ENCODE measurements at places on chromosomes 5 and 9. TPM values are rescaled to one million over a fixed set of nuclear protein-coding genes. Genes with fewer than 3 reads are reported as not detected.

DNA sequence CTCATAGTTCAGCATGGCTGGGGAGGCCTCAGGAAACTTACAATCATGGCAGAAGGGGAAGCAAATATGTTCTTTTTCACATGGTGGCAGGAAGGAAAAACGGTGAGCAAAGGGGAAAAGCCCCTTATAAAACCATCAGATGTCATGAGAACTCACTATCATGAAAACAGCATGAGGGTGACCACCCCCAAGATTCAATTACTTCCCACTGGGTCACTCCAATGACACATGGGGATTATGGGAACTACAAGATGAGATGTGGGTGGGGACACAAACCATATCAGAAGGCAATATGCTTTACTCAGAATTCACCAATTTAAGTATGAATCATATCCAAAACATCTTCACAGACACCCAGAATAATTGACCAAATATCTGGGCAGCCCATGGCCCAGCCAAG, 19.7 kb downstream of the MAT2B start:
- no peak for DNase-seq
- no peaks in the 10 kb centered on the region for H3K27me3 ChIP-seq
- H3K36me3 ChIP-seq: peaks cover 24% of the 10 kb centered on the region
- no peak overlapping the region for H3K27ac ChIP-seq

- DNase-seq: no peak
- no peaks in the 10 kb centered on the region for H3K27me3 ChIP-seq
- no peaks in the 10 kb centered on the region for H3K36me3 ChIP-seq
- H3K27ac ChIP-seq: no peak overlapping the region
- no peaks in the 10 kb centered on the region for H3K4me1 ChIP-seq
- no peak overlapping the region for H3K4me3 ChIP-seq
These were observed 353.2 kb downstream of the PRR16 start for GRCh38 chr5:120817044-120817985.

DNA sequence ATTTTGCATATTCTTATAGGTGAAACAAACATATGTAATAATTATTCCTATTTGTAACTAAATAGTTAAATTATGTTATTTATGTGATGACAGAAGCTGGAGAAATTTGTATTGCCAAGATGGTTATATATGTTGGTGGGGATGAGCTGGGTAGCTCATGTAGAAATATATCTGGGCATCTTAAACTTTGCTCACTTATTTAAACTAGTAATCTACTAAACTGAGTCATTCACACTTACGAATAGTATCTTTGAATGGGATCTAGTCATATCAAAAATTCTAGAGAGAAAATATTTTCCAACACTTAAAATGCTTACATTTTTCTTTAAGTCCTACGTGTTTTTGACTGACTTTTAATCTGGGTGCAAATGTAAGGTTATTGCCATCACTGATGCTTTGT, 44.6 kb upstream of the EIF4EBP3 start:
- no peak for DNase-seq
- H3K4me1 ChIP-seq: peaks cover 2% of the 10 kb centered on the region
- H3K27me3 ChIP-seq: no peaks in the 10 kb centered on the region

OR1J2 gene
- total RNA-seq: not detected

FAM53C gene
- total RNA-seq: 21.7 TPM

PPIC gene
- total RNA-seq: not detected

WNT8A gene
- total RNA-seq: not detected
